Central memory CD8-positive, alpha-beta T cell (primary cell): ENCODE measurements at places on chromosomes 1 and 21.

- no peak for DNase-seq
These were observed 413.6 kb upstream of the ESRRG start for GRCh38 chr1:217136895-217137205.

GRCh38 chr1:237005674-237006073 is 1.4 kb upstream of the MT1HL1 start:
- no peak for DNase-seq

DNA sequence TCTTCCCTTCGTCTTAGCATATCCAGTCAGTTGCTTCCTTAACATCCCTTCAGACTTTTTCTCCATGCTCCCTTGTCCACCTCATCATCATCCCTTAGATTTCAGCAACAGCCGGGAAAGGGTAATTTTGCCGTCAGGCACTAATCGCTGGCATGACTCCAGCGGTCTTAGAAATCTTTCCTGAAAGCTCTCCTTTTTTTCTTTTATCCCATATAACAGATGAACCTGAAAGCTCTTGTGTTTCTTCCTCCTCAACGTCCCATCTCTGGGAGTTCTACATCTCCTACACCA is 10.4 kb upstream of the BOLA1 start:
- no peak for DNase-seq

GRCh38 chr1:163588796-163589195 is 267.0 kb downstream of the NUF2 start:
- DNase-seq = no peak

DNA sequence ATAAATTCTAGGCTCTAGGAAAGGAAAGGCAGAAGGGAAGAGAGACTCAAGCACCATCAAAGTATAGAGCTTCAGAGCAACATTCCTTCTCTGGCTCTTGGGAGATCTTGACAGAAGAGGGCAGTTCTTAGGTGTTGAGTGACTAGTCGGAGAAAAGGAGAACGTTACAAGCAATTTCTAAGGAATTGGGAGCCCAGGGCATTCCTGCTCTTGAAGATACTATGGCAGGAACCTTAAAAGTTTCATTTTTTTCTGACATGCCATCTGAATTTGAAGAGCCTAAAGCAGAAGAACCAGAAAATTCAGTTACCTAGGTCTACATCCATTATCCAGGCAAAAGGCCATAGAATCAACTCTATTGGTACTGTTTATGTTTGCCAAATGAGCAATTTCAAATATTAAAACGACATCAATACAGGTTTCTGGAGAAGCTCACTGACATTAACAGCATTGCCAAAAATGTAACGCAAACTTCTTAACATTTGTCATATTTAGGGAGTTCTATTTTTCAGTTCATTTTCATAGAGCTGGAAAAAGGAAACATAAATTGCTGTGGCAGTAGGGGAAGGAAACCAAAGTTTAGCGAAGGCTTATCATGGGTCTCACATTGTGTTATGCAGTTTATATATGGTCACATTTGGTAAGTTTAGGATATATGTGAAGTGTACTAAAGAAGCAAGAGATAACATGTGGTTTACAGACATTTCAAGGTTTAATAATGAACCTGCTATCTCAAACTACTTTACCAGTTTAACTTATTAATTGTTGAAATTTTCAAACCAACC is 210.1 kb upstream of the NRIP1 start:
- no peak for DNase-seq

- DNase-seq = no peak
These were observed 62.6 kb upstream of the CLDN14 start for GRCh38 chr21:36542312-36543101.

- DNase-seq = no peak
These were observed 84.0 kb downstream of the MDM4 start for GRCh38 chr1:204600203-204600602.

- DNase-seq = no peak
These were observed 25.3 kb upstream of the SDC3 start for GRCh38 chr1:30933874-30934252.

DNA sequence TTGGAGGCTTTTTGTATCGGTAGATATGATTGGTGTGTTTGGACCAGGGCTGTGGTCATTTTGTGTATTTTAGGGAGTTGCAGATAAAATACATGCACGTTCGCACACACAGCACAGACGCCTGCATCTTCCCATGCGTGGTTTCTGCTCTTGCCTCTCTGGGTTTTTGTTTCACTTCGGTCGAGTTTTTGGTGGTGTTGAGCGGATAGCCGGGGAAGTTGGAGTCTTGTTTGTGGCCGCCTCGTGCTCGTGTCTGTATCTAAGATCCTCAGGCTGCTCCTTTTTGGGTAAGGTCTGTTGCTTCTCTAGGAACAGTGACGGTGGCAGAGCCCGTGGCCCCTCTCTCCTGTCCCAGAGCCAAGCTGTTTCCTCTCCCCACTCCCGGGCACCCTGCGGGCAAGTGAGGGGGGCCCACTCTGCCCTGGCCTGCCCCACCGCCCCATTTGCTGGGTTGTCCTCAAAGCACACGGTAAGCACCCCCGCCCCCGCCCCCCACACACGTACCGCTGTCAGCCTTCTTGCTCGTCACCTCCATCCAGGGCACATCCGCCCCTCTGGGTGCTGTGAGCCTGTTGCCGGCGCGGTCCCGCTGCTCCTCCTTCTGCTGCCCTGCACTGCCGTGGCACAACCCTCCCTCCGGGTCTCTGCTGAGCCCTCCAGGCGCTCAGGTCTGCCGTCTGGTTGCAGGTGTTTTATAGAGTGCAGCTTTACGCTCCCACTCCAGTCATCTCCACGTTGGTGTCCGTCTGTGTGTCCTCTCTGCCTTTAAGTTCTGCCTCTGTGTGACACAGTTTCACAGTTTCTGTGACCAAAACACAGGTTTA is 51.9 kb downstream of the AGPAT3 start:
- DNase-seq = peak; percentile 63

DNA sequence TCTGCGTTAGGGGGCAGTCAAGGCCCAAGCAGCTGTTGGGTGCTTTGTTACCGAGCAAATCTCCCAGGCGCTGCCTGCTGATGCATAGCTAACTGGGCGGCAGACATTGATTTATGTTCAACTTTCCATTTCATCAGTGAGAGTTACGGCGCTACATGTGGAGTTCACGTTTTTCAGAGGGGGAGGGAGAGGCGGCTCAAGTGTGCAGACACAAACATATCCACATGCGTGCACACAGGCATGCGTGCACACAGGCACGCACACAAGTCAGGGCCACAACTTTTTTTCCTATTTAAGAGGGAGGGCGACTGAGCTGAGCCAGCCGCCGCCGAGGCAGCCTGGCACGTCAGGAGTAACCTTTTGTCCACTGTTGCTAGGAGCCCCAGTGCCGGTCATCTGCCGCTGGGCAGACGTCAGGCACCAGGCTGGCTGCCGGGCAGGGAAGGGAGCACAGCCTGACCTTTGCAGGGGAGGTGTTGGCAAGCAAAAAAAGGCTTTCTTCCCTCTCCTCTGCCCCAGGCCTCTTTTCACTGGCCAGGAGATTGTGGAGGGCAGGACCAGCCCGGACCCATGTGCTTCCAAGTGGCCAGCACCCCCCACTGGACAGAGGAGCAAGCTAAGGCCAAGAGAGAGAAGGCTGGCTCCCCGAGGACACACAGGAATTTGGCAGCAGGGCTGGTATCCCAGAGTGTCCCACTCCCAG is 73.3 kb downstream of the MRPL37 start:
- DNase-seq = no peak

DNA sequence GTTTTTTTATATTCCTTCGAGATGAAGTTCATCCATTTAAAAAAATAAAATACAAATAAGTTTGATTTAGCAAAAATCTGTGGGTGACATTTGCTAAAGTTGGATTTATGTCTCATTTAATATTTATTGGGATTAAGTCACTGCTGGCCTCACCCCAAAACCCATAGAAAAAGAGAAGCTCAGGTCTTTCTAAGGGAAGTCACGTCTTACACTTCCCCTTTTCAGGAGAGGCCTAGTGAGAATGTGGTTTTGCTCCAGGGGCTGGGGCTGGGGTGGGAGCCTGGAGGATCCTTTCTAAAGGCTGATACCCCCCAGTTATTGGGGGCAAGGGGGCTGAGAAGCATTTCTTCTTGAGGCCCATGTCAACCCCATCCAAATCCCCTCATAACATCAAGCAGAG is 300.3 kb downstream of the DSCAM start:
- DNase-seq = no peak

GRCh38 chr21:16307256-16307655 is 577.5 kb downstream of the USP25 start:
- no peak for DNase-seq

DNA sequence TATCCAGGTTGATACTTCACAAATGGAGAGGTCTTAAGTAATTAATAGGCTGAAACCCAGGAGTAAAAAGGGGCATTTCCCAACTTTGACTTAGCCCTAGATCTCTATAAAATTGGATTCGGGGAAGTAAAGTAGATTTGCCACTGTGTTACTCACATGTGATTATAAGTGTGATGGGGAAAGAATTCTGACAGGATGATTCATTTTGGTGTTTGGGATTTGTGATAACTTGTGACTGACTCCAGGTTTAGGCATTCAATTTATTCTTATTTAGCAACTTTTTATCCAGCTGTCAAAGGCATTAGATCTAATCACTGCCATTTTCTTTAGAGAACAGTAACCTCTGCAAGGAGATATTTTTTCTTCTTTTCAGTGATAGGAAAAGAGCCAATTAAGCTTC is 175.5 kb downstream of the ASTN1 start:
- no peak for DNase-seq

GRCh38 chr1:111709986-111710385 is 29.2 kb downstream of the INKA2 start:
- no peak for DNase-seq

- no peak for DNase-seq
These were observed 101.9 kb upstream of the GCLM start for GRCh38 chr1:94011129-94011528.

GRCh38 chr1:231272880-231273279 is 31.9 kb downstream of the GNPAT start:
- no peak for DNase-seq

- DNase-seq = no peak
These were observed 21.2 kb upstream of the IFNAR2 start for GRCh38 chr21:33208534-33208933.

- DNase-seq = no peak
These were observed 731 bp downstream of the EFNA4 start for GRCh38 chr1:155064111-155064831.

- DNase-seq = no peak
These were observed 1.2 kb downstream of the ZNF692 start for GRCh38 chr1:248857749-248858095.

DNA sequence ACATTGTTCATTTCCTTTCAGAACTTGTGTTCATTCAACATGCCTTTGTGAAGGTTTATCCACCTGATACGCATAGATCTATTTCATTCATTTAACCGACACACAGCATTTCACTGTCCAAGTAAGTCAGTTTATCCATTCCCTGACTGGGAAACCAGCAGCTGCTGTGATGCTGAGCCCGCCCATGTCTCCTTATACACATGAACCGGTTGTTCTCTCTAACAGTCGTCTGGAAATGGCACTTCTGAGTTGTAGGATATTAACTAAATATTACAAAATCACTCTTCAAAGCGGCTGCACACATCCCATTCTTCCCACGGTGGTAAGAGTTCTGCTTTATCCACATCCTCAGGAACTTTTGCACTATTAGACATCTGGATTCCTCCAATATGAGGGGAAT is 71.1 kb downstream of the NPHP4 start:
- DNase-seq = no peak

DNA sequence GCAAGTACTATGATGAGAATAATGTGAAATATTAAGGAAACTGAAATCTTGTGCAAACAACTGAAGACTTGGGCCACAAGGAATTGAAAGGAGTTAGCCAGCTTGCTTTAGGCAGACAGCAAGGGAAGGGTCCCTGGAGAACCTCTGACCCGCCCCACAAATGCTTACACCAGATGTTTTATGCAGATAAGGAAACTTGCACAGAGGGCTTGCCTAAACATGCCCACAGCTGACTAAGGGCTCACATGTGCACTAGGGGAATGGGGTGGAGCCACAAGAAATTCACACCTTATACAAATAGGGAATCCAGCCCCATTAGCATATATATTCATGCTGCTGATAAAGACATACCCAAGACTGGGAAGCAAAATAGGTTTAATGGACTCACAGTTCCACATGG is 86.1 kb upstream of the CYYR1 start:
- DNase-seq = no peak

- no peak for DNase-seq
These were observed 35.0 kb downstream of the CA6 start for GRCh38 chr1:8980656-8981055.

DNA sequence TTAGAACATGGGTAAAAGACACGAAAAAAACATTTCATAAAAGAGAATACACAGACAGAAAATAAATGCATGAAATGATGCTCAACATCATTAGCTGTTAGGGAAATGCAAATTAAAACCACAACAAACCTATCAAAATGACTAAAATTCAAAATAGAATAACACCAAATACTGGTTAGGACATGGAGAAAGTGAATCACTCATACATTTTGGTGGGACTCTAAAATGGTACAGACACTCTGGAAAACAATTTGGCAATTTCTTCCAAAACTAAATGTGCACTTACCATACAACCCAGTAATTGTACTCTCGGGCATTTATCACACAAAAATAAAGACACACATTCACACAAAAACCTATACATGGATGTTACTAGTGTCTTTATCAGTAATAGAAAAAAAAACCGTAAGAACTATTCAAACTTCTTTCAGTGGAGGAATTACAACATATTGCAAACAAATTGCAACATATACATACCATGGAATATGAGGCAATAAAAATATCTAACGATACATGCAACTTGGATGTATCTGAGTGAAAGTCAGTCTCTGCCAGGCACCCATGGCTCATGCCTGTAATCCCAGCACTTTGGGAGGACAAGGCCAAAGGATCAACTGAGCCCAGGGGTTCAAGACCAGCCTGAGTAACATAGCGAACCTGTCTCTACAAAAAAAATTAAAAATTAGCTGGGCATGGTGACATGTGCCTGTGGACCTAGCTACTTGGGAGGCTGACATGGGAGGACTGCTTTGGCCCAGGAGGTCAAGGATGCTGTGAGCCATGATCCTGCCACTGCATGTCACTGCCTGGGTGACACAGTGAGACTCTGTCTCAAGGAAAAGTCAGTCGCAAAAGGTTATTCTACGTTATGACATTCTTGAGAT is 19.6 kb downstream of the HSF2BP start:
- DNase-seq = no peak

DNA sequence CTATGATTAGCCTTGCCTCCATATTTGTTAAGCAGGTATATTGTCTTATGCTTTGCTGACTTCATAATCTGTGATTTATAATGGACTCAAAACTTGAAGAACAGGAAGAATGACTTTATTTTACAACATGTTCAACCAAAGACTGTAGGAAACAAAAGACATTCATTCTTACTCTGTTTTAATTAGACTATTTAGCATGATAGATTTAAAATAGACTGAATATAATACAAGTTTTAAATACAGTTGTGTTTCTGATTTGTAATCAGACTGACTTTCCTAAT is 63.1 kb downstream of the CDC14A start:
- no peak for DNase-seq

GRCh38 chr1:65213271-65214023 is 65.4 kb downstream of the AK4 start:
- no peak for DNase-seq

GRCh38 chr1:43994071-43994470 is 2.7 kb downstream of the CCDC24 start:
- no peak for DNase-seq
